IPS DF 19.7 (cell line): ENCODE measurements at places on chromosomes 7 and 10.

GRCh38 chr10:51117794-51118193, 43.5 kb downstream of the PRKG1 start:
- no peak for DNase-seq

- DNase-seq, result no peak
These were observed 170.4 kb upstream of the C7orf33 start for GRCh38 chr7:148419856-148420832.

- DNase-seq, result no peak
These were observed 18.0 kb downstream of the TAS2R40 start for GRCh38 chr7:143239813-143240212.

DNA sequence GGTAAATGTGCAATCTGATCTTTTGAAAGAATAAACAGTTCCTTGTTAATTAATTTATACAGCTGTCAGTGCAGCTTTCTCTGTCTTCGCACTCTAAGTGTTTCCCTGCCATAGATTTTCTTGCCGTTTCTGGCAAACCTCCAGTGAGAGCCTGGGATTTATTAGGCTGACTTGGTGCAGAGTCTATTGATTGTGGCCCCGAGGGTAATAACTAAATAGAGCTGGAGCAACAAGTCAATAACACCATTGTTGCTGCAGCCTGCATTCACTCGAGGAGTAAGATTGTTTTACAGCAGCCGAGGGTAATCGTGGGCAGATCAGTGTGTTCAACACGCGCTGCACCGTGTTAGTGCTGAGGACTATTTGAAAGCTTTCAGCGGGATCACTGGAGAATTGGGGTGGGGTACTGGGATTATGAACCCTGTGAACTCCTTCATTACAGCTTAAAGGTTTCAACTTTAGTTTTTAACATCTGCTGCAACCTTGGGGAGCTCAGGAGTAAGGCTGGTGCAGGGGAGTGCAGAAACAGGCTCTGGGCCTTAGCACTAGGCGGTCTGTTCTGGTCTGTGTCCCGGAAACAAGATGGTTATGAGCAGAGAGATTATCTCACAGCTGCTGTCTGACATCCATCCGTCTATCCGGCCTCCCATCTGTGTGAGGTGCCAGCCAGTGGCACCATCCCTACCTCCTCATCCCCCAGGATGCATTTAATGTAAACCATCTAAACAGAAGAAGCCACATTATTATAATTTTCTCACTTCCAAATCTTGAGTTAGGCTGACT, 174.0 kb upstream of the TCF7L2 start:
- no peak for DNase-seq

DNA sequence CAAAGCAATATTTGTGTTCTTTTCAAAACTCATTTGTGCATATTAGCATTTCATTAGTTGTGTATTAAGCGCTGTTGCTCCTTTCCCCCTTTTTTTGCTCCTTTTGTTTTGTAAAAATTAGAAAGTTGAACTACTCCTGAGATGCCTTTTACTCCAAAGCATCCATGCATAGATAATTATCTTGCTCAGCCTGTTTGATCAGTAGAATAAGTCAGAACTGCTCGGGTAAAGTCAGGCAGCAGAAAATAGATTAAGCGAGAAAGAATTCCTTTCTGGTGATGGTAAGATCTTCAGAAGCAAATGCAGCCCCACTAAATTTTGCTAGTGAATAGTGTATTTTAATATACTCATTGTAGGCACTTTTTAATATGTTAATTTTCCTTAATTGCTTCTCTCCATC, 227.1 kb downstream of the TEX36 start:
- DNase-seq, result no peak

DNA sequence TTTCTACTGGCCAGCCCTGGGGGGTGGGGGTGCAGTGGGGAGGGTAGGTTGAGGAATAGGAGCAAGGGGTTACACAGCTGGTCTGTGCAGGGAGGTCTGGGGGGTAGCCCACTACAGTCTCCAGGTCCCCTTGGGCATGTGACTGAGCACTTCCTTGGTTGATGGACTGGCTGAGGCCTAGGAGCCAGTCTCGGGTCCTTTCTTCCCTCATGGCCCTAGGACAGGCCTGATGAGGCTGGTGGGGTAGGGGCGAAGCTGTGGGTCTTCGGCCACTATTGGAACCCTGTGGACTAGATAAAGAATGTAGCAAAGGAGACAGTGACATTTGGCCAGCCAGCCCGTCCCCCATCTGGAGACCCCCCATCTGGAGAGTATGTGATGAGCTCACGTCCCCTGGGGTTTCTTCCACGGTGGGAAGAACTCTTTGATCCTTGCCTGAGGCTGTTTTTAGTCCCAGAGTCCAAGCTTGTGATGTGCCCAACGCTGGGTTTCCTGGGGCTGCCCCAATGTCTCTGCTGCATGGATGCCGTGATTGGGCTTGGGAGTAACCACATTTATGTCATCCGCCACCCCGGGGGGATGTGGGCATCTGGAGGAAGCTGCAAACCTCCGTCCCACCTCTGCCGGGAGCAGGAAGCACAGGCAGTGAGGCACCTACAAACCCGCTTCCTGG, 20.7 kb downstream of the FAM241B start:
- no peak for DNase-seq

DNA sequence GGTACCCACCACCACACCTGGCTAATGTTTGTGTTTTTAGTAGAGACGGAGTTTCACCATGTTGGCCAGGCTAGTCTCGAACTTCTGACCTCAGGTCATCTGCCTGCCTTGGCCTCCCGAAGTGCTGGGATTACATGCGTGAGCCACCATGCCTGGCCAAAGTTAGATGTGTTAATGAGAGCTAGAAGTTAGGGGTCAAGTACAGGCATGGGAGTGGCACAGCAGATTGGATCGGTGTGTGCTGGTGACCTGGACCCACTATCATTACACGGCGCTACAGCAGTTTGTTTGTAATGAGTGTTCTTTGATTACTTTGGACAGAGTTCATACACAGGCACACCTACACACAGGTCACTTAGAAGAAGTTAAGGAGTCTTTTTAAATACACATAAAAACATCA, 36.7 kb downstream of the DNAJB6 start:
- no peak for DNase-seq
